ENCODE measurements at places on chromosomes 2 and 18.
A peak's percentile ranks its signal among the peaks of the same experiment; 100 is the strongest.

DNA sequence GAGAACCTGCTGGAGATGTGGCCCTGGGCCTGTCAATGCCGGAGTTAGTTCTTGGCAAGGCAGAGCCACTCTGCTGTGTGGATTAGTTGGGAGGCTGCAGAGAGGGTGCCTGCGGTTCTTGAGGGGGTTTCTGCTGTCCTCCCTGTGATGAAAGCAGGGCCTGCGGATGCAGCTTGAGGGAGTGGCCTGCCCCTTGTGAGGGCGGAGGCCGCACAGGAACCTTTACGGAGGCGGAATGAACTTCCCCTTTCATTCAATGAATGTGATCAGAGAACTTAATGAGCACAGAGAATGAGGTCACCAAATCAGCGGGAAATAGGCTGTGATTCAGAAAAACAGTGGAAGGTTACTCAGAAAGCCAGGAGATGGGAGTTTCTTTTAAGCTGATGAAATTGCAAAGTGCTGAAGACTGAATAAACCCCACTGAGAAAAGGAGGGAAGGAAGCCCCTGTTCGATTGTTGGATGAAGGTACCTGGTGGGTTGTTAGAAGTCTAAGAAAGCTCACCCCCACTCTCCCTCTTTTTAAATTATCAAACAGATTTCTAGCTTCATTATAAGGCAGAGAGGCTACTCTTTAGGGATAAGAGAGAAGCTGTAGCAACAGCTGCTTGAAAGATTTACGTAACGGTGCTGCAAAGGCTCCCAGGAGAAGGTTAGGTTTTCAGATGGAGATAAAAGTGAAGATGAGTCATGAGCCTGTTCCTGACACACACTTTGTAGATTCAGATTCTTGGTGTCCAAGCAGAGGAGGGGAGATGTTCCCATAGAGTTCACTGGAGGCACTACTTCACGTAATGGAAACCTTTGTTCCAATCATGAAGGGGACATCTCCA is 47.4 kb downstream of the VWA3B start:
- no peak for DNase-seq

GRCh38 chr2:202624133-202624532 is 10.6 kb upstream of the FAM117B start:
- no peak for DNase-seq

- no peak for DNase-seq
These were observed 293.9 kb upstream of the ERBB4 start for GRCh38 chr2:212832211-212833195.

GRCh38 chr18:78805840-78806239 is 173.8 kb upstream of the SALL3 start:
- DNase-seq: no peak

- DNase-seq: no peak
These were observed 47.0 kb downstream of the STAT4 start for GRCh38 chr2:191103774-191104173.

- peak; percentile 46 for DNase-seq
These were observed at the start of gene WDSUB1 for GRCh38 chr2:159285929-159286708. Gene WDSUB1, minus strand, starts transcription at chr2:159286703. Its CDS starts 3,634 bp downstream, at chr2:159283069.

GRCh38 chr18:62957885-62958472 is 242.6 kb downstream of the PHLPP1 start:
- no peak for DNase-seq

DNA sequence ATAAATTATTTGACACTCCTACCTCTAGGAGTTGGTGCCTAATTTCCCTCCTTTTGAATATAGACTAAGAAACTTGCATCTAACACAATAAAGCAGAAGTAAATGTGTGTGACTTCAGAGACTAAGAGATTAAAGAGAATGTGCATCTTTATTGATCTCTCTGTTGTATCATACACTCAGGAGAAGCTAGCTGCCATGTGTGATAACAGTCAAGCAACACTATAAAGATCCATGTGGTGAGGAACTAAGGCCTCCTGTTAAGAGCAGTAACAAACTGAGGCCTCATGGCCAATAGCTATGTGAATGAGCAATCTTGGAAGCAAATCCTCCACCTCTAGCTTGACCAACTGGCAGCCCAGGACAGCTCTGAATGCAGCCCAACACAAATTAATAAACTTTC is 3.4 kb downstream of the FANCL start:
- DNase-seq: no peak

DNA sequence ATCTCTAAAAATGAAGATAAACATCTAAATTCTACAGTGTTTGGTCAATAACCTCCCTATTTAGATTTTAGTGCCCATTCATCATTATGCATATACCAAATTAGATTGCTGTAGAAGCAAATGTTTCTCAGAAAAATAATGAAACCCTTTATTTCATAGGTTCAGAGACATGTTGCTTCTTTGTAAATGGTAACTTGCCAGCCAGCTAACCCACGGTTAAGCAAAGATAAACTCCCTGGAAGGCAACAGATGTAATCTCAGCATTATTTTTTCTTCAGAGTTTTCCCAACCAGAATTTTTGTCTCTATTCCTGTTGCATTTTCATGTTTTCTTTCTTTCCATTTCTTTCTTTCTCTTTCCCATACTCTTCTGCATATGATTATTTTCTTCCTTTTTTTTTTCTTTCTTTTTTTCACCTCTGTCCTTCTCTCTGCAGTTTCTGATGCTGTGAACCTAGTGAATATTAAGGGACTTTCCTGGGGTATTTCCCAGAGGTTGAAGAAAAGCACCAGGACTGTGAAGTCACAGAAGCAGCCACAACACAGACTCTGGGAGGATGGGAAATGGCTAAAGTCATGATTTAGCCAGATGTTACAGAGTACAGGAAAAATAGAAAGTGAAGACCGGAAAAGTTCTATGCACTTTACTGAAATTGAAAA is 50.0 kb upstream of the DSG1 start:
- no peak for DNase-seq

DNA sequence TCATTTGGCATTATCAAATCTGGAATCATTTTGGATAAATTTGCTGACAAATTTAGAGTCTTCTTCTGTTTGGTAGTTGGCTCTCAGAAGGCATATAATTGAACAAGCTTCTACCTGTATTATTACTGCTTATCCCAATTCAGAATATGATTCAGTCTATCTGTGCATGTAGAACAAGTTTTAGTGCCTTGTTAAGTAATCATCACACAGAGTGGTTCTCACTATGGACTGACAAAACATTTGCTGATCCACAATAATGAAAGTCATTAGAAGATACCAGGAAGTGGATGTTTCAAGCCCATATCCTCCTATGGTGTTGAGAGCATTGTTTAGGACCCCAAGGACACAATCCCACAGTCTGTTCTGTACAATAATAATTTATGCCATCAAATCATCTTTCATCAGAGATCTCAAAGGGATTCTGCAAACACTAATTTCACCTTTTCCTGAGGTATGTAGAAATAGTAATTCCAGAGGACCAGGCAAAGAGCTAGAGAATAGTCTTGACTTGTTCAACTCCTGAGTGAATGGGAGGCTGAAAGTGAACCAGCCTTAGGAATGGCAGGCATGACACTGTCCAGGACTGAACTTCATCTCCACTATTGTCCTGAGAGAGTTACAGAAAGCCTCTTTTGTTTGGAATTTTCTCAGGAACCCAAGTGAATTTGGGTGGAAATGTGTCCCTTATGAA is 29.6 kb upstream of the DSC1 start:
- DNase-seq: no peak

GRCh38 chr2:234451852-234452625 is 44.8 kb downstream of the ARL4C start:
- DNase-seq: no peak

GRCh38 chr2:219368690-219369191 is 19.0 kb downstream of the DNPEP start:
- DNase-seq: no peak

GRCh38 chr18:7259475-7259874 is 28.6 kb downstream of the LRRC30 start:
- DNase-seq: no peak

DNA sequence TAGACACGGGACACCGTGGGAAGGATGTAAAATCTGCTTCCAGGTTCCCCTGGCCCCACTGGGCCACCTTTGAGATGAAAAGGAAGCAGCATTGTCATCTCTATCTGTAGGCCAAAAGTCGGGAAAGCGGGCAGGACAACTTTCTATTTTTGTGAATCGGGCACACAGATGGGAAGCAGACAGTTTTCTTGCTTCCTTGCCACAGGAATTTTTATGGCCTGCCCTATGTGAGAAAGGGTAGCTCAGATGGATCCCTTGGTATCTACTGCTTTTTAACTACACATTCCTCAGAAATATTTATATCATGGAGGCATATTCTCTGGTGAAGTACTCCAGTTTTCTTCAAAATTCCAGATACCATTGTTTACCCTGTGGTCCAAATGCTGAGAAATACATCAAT is 735.5 kb downstream of the CBLN2 start:
- no peak for DNase-seq

DNA sequence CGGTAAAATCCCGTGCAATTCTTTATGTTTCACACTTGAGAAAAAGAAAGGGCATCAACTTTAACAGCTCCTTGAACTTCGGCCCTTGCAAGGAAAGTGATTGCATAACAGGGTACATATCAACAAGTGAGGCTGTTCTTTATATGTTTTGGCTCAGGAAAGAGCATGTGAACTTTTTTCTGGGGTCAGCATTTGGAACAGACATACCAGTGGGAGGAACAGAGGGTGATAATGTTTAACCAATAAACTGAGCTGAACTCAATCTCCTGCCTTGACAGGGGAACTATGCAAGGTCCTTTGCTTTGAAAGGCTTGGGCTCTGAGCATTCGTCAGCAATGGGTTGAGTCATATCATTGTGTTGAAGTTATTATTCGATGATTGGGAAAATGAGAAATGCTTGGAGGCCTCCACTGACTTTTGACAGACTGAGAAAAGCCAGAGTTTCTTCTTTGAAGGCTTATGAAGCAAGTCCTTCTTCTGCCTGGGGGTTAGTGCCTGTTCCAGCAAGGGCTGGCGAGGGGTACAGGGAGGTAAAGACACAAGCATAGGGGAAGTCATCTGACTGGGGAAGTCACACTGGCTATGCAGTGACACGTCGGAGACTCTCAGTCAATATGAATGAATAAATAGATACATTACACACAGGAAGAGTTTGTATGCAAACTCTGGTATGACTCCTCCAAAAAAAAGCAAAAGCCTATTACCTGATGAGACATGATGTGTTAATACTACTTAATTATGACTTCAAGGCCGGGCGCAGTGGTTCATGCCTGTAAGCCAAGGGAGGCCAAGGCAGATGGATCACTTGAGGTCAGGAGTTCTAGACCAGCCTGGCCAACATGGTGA is 57.2 kb downstream of the CYB5A start:
- no peak for DNase-seq

GRCh38 chr2:177604271-177605065 is 211.9 kb downstream of the AGPS start:
- no peak for DNase-seq

DNA sequence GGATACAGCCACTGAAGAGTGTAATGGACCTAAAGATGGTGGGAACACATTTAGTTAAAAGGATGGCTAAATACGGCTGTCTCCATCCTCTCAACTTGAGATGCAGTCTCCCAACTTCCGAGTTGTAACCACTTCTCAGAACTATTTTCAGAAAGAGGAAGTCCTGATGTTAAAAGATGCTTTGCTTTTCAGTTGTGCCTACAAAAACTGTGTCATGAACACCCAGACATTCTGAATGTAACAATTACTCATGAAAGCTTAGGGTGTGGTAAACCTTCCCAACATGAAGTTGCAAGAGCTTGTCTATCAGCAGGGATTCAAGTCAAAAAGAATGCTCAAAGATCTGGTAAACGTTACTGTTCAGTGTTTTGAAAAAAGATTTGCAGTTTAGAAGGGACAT is 147.9 kb downstream of the DOCK10 start:
- DNase-seq: no peak

DNA sequence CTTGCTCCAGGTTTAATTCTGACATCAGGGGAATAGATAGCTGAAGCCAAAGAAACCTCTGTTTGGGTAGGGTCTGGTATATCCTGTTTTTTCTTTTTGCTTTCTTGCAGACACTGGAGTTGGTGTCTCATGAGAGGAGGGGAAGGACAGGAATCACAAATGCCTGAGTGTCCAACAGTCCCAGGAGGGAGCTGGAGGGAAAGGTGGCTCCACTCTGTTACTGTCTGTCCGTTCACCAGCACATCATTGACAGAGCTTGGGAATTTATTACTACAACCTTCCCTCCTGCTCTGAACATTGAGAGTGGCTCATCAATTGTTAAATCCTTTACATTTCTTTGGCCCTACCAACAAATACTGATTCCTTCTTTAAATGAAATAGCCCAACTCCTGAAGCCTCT is 152.3 kb upstream of the NOSTRIN start:
- no peak for DNase-seq

- no peak for DNase-seq
These were observed 279.0 kb upstream of the FIGN start for GRCh38 chr2:164014791-164015190.

- no peak for DNase-seq
These were observed 81.8 kb downstream of the RAPGEF4 start for GRCh38 chr2:172817411-172817810.

DNA sequence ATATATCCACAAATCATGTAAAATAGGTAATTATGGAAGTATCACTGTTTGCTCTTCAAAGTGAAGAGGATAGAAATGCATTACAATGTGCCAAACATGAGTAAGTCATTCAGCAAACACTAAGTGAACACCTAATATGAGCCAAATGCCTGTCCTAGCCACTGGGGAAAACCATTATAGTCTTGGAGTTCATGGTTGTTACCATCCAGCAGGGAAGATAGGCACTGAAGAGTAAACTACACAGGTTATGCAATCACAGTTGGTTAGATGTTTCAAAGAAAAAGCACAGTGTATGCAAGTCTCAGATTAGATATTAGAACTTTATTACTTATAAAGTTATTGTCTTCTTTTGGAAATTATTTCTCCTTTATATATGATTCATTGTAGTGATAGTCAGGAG is 3.9 kb upstream of the SERPINB2 start:
- no peak for DNase-seq

DNA sequence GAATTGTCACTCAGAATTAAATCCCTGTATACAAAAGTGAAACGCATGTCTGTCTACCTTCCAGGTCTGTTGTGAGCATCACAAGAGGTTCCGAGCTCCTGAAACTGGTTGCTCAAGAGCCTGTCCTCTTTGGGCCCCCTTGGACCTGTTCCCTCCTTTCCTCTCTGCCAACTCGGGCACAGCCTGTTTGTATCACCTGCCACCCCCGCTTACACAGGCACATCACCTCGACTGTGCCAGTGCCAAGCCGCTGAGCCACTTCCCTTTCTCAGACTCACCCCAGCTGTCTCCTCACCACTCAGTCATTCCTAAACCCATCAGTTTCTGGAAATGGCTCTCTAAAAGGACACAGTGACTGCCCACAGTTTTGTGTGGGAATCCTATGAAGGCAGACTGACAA is 3.1 kb downstream of the EFR3B start:
- peak; percentile 8 for DNase-seq
